ENCODE measurements at places on chromosomes 11 and 22. TPM values are rescaled to one million over a fixed set of nuclear protein-coding genes. Genes with fewer than 3 reads are reported as not detected.
A peak's percentile ranks its signal among the peaks of the same experiment; 100 is the strongest.

DNA sequence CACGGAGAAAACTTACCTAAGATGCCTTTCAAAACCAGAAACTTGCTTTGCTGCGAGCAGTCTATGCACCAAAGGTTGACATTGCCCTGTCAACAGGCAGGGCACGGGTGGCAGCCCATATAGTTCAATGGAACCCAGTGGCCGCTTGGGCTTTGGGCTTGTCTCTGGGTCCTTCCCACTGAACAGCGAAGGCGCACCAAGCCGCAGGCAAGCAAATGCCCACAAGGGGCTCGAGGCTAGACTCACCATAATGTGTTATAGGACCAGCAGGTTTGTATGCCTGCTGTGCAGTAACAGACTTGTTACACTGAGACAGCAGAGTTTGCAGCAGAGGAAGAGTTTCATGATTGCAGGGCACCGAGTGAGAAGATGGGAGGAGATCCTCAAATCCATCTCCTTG is 20.3 kb downstream of the CLDN5 start:
- DNase-seq, result no peak

DNA sequence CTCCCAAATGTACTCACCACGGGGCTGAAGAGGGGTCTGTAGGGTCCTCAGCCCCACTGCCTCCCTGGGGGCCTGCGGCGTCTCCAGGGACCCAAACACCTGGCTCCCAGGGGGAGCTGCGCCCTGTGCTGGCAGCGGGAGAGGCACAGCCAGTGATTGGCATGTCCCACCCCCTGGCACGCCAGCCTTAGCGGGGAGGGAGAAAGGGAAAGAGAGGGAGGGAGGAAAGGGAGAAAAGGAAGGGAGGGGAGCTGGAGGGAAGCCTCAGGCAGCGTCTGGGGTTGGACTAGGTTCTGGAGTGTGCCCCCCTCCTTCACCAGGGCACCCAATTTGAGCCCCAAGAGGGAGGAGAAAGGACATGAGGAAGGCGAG is at the start of gene CHRM1:
CHRM1 (minus strand) TSS at position 163 of the 372 bp plus-strand sequence. CDS start 10,263 bp downstream, outside the sequence.
- DNase-seq, result peak; percentile 38

- DNase-seq, result no peak
These were observed 747.8 kb downstream of the BRD1 start for GRCh38 chr22:49079743-49080500.

GRCh38 chr11:133019545-133020371 is 512.5 kb downstream of the OPCML start:
- DNase-seq, result no peak

DNA sequence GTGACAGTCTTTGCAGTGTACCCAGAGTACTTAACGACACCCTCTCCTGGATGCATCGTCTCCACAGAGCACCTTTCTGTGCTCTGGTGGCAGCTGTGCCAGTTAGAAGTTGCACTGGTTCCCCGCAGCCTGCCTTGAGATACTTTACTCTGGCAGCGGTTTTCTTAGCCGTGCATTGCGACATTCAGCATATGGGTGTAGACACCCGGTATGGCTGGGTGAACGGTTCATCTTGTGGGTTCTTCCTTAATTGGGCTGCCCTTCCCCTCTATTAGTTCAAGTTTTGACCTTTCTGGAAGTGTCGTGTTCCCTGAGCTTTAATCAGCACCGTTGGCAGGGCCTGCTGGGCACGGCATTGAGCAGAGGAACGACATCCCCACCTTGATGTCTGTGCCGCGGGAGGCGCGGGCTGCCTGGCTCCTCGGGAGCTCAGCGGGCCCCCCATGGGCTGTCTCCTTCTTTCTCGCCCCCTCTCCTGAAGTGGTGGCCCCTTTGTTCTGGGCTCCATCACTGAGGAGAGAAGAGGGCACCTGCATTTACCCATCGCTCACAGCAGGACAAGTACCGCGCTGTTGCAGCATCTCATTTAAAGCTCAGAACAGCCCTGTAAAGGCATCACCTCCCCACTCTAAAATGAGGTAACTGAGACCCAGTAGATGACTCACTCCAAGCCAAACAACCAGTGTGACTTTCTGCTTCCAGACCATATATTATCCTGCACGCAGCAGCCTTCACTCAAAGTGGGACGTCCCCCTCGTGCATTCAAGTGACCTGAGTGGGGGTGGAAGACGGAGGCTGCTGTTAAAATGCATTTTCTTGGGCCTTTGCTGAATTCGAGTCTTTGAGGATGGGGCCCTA is 13.3 kb downstream of the FAM83F start:
- DNase-seq, result peak; percentile 24

GRCh38 chr11:34915136-34916014 is 804 bp downstream of the APIP start:
- DNase-seq, result no peak

DNA sequence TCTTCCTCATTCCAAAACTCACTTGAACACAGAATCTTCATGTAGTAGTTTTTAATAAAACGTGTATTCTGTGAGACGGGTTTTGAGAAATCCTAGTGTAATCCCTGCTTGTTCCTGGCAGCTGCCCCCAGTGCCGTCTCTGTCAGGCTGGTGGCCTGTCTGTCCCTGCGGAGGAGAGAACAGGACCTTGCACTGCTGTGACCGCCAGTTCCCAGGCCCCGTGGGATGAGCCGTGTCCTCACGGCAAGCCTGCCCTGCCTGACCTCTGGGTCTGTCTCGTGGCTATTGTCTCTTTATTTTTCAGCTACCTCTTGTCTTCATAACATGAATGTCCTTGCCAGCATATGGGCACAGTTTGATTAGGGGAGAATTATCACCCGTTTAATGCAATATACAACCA is 535.5 kb upstream of the B3GAT1 start:
- no peak for DNase-seq

GRCh38 chr11:128552783-128553661 is 34.3 kb downstream of the ETS1 start:
- no peak for DNase-seq

OR52I2 gene
- total RNA-seq, result not detected

NLRP14 gene
- total RNA-seq, result not detected

CCDC116 gene
- total RNA-seq, result 0.13 TPM

SMC1B gene
- total RNA-seq, result not detected

Measured in psoas muscle (tissue), 8 donors.